ENCODE measurements at places on chromosomes 6 and 20.

DNA sequence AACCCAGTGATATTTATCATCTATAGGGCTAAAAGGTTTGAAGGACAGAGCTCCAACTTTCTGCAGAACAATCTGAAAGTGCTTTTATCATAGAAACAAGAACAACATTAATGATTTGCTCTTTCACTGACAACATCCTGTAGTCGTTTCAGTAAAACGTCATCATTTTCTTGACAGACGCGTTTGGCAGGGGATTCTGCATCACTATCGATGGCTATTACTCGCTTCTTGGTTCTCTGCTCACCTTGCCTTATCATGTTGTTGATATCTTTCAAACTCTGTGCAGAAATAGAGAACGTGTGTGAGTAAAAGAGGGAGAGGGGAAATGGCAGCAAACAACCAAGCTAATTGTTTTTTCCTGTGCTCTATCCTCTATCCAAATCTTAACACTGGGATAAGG lies 47.1 kb upstream of the SAMHD1 start:
- DNase-seq = no peak

- no peak for DNase-seq
Observed at GRCh38 chr6:42260396-42260888, 42.8 kb upstream of the MRPS10 start.

GRCh38 chr20:45269056-45269455 lies 14.7 kb upstream of the SLPI start:
- no peak for DNase-seq

GRCh38 chr20:40875116-40876085 lies 153.2 kb upstream of the TOP1 start:
- DNase-seq = no peak

GRCh38 chr6:165732696-165733488 lies 69.9 kb upstream of the PDE10A start:
- DNase-seq = no peak

GRCh38 chr6:3698021-3698420 lies 53.5 kb downstream of the PXDC1 start:
- no peak for DNase-seq

GRCh38 chr20:13758884-13759283 lies 25.8 kb downstream of the ESF1 start:
- DNase-seq = no peak

- DNase-seq = no peak
Observed at GRCh38 chr6:13527671-13528056, 40.3 kb upstream of the GFOD1 start.

- no peak for DNase-seq
Observed at GRCh38 chr20:50226093-50226974, 35.7 kb downstream of the CEBPB start.

DNA sequence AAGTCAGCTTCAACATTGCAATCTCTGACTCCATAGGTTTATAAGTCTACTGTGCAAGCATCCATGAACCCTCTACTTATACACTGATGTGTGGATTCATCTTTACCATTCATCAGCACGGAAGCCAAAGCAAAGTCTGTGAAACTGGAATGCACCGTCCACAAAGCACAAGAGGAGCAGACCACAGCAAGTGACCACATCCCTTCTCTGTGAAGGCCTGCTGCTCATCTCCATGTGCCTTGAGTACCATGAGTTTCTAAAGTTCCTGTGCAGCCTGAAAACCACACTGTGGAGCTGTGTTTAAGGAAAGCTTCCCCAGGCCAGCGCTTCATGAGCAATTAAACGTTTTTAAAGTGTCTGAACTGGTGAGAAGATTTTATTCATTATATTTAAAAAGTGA lies 20.0 kb downstream of the GABRR1 start:
- no peak for DNase-seq

DNA sequence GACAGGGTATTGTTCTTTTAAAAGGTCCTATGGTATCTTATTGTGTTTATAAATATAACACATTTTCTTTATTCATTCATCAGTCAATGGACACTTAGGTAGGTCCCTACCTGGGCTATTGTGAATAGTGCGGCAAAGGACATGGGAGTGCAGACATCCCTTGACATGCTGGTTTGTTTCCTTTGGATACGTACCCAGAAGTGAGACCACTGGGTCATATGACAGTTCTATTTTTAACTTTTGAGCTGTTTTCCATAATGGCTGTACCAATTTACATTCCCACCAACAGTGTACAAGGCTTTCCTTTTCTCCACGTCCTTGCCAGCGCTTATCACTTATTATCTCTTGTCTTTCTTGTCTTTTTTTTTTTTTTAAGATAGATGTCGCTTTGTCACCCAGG lies 627.5 kb downstream of the PRKN start:
- no peak for DNase-seq

GRCh38 chr6:125674230-125674629 lies 75.2 kb upstream of the HEY2 start:
- DNase-seq = no peak

GRCh38 chr6:34236131-34236442 lies 586 bp upstream of the HMGA1 start:
- DNase-seq = no peak

Measured in activated CD4-positive, alpha-beta T cell treated with anti-CD3 and anti-CD28 coated beads for 24 hours (primary cell).